ENCODE measurements at places on chromosomes 7 and 10. TPM values are rescaled to one million over a fixed set of nuclear protein-coding genes. Genes with fewer than 3 reads are reported as not detected.

Gene PLAC9
- total RNA-seq, result 40.2 TPM

Gene FZD1
- 15.9 TPM for total RNA-seq

Gene ACTL6B
- total RNA-seq, result not detected

Gene ATG9B
- 15.4 TPM for total RNA-seq

Gene IDI2
- total RNA-seq, result not detected

Gene ARHGAP19
- 16.0 TPM for total RNA-seq

Gene SYT15
- total RNA-seq, result 0.79 TPM

Gene EIF4H
- 194 TPM for total RNA-seq

Gene CDH23
- total RNA-seq, result 6.3 TPM

GRCh38 chr7:74026903-74027682 is 880 bp upstream of the ELN start:
- DNase-seq, result peak; percentile 68

- DNase-seq, result peak; percentile 63
Observed at GRCh38 chr7:138738551-138739335, 37.6 kb upstream of the SVOPL start.

GRCh38 chr10:63200431-63200830 is 67.3 kb downstream of the NRBF2 start:
- no peak for DNase-seq

DNA sequence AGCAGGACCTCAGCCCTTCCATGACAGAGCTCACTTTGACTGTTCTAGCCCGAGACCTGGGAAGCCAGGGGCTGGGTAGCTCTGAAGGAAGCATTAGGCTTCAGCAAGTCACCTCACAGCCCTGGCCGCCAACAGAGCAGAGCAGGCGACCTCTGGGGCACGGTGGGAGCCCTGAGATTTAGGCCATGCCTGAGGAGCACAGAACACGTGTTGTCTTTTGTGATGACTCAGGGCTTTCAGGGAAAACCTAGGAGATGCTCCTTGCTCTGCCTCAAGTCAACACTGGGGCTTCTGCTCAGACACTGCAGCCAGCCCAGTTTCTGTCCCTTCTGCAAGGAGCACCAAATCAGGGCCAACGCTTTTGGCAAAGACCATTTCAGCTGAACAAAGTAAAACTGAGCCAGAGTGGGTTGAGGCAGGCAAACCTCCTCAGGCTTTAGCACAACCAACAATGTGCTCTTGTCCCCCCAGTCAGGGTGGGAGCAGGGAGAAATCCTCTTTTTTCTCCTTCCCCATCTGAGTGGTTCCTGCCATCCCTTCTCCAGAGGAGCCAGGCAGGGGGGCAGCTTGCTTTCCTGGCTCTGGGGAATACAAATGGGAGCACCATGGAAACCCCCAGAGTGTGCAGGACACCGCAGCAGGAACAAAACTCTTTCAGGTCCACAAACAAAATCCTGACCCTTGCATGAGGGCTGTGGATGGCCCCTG is 14.4 kb downstream of the CAMK2G start:
- no peak for DNase-seq

GRCh38 chr7:129091484-129092002 is 36.6 kb upstream of the TNPO3 start:
- DNase-seq, result peak; percentile 45

DNA sequence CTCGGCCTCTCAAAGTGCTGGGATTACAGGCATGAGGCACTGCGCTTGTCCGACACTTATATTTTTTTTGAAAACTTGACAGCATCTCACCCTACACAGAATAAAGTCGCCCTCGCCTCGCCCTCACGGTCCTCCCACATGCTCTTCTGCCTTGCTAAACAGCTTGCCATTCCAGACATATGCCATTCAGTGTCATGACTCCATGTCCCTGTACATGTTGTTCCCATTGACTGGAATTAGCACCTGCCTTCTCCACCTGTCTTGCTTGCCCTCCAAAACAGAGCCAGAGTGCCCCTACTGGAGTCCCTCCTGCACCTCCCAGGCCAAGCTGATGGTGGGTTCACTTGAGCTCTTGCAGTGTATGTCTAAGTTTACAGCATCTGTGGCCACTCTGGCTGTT is 6.2 kb downstream of the NIPSNAP2 start:
- no peak for DNase-seq

- peak; percentile 35 for DNase-seq
Observed at GRCh38 chr10:134247-135131, 766 bp upstream of the ZMYND11 start.

- peak; percentile 79 for DNase-seq
Observed at GRCh38 chr10:7300384-7300971, 110.4 kb downstream of the SFMBT2 start.

DNA sequence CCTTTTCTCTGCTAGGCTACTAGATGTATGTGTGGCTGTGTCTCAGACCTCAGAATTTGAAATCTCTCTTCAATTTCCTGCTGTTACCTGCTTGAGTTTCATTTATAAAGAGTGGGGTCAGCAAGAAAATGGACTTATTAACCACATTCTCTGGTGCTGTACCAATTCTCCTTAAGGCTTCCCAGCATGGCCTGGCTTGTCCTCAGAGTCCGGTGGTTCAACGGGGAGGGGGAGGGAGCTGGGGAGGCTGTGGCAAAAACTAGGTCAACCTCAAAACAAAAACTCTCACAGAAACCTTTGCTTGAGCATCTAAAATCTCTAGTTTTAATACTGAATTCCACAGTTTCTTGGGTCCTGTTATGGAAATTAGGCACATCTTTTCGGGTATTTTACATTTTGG is 389.1 kb upstream of the COBL start:
- DNase-seq, result no peak

- DNase-seq, result no peak
Observed at GRCh38 chr7:137579913-137580640, 236.5 kb upstream of the PTN start.

- DNase-seq, result no peak
Observed at GRCh38 chr10:79007421-79008319, 61.1 kb upstream of the ZMIZ1 start.

DNA sequence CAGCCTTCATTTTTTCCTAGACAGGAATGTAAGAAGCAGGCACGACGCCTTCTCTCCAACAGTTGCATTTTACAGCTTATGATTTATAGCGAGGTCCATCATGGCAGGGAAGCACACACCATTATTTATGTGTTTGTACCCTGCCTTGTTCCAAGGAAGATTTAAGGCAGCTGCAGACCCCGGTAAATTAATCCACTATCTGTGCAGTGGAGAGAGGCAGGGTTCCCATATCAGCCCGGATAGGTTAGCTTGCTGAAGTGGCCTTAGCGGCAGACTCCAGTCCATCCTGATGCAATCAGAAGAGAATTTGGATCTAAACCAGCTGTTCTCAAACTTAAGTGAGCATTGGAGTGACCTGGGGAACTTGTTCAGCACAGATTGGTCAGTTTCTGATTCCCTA is 359.4 kb downstream of the GALNT17 start:
- DNase-seq, result no peak

DNA sequence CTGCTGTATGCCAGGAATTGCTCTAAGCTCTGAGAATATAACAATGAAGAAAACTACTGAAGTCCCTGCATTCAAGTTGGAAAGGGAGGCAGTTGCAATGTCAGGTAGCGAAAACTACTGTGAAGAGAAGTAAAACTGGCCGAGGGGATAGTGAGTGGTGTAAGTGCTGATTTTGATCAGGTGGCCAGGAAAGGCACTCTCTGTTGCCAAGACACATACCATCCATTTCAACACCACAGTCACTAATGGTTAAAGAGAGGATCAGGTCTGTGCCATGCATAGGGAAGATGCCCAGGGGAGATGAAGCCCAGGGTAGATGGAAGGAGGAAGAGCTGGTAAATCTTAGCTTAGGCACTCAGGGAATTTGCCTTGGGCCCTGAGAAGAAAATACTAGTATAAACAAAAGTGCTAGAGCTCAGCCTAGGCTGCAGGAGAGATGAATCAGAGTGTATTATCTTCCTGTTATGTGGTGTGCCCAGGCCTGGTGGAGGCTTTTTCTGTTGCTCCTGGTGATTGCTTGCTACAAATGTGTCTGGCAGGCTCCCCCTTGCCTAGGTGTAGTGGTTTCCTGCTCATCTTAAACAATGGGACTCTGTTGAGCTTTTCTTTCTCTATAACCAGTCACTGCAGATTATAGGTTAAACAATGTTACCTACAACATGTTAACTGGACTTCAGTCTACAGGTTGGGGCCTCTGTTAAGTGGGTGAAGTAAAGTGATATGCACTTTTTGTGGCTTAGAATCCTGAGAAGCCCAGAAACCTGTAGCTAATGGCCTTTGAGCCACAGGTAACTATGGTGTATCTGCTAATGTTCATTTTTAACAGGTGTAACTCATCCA is 125.5 kb downstream of the LRRC4 start:
- DNase-seq, result no peak

GRCh38 chr7:113367041-113367586 is 248.8 kb upstream of the SMIM30 start:
- peak; percentile 76 for DNase-seq

DNA sequence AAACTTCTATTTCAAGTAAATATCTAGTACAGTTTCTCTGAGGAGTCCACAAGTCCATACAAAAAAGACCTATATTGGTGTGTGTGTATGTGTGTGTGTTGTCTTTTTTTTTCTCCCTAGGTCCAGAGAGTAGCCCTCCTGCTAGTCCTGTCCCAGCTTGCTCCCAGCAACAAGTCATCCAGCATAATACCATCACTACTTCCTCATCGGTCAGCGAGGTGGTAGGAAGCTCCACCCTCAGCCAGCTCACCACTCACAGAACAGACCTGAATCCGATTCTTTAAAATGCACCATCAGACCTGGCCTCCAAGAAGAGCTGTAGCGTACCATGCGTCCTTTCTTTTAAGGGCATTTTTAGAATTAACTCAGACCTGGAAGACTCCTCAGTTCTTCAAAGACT is 139.1 kb downstream of the TRIL start:
- no peak for DNase-seq

DNA sequence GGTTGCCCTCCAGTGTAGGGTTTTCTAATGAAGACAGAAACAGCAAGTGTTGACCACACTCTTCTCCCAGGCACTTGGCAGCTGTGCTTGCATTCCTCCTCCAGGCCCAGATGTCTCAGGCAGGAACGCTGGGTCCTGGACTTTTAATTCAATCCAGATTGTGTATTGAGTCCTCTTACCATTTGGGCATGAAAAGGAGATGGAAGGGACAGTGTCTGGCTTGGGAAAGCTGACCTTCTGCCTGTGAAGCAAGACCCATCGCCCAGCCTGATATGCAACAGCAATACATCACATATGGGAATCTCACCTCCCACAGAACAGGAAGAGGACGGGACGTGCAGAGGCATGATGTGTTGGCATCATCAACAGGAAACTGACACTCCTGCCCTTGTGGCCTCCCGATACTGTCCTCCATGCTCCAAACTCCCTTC is 174.4 kb upstream of the LYZL2 start:
- DNase-seq, result peak; percentile 78

DNA sequence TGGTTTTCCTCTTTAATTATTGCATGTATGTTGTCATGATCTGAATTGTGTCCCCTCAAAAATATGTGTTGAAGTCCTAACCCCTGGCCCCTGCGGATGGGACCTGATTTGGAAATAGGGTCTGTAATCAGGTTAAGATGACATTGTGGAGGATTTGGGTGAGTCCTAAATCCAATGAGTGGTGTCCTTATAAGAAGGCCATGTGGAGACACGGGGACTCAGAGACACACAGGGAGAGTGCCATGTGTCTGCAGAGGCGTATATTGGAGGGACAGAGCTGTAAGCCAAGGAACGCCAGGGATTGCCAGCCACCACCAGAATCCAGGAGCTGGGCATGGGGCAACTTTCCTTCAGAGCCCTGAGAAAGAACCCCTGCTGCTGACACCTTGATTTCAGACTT is 171.9 kb downstream of the CREB5 start:
- no peak for DNase-seq

- DNase-seq, result no peak
Observed at GRCh38 chr10:74750848-74751274, 75.5 kb upstream of the KAT6B start.

DNA sequence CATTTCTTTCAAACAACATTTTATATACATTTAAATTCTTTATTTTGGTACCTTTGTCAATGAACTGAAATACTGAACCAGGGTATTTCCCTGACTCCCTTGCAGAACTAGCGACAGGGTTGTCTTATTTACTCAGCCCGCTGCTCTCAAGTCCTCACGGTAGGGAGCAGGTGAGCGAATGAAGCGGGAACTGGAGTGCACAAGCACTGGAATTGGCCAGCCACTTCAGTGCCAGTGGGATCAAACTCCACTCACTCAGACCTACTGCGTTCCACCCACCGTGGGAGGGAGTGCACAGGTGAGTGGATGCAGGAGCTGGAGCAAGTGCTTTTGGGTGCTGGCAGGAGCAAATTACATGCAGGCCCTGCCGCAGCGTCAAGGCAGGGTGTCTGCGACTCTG is 28.1 kb upstream of the NEUROD6 start:
- DNase-seq, result no peak

Data from skin of body (tissue), 3 donors.